Mesendoderm (in vitro differentiated cells): ENCODE measurements at places on chromosomes 2 and 18.
A peak's percentile ranks its signal among the peaks of the same experiment; 100 is the strongest.

GRCh38 chr2:159753797-159754196, 41.5 kb downstream of the MARCHF7 start:
- no peak for DNase-seq

GRCh38 chr18:25392192-25392591, 40.2 kb upstream of the ZNF521 start:
- DNase-seq, result no peak

DNA sequence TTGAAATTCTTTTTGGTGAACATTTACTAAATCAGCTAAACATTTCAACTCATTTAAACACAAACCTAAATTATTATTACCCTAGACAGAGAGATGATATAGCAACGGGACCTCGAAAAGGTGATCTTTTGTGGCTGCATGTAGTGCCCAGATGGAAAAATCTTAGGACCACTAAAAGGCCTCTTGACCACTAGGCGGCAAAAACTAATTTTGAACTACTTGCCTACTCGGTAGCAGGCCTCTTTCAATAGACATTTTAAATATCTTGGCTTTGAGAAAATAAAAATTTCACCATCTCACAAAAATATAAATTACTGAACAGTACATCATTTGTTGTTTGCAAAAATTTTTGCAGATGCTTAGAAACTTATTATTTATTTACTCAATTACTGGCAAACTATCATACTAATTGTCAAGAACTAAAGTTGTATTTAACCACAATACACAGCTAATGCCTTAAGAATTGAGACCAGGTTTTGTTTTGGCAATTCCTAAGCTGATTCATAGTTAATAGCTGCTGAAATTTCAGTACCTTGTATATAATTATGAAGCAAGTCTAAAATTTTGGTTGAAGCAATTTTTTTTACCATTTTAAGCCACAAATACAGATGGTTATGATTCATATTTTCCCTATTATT, 9.4 kb downstream of the COL3A1 start:
- peak; percentile 41 for DNase-seq

GRCh38 chr2:74009577-74009976, 24.9 kb downstream of the TET3 start:
- DNase-seq, result no peak

GRCh38 chr2:150567771-150568301, 80.4 kb upstream of the RND3 start:
- DNase-seq, result no peak

DNA sequence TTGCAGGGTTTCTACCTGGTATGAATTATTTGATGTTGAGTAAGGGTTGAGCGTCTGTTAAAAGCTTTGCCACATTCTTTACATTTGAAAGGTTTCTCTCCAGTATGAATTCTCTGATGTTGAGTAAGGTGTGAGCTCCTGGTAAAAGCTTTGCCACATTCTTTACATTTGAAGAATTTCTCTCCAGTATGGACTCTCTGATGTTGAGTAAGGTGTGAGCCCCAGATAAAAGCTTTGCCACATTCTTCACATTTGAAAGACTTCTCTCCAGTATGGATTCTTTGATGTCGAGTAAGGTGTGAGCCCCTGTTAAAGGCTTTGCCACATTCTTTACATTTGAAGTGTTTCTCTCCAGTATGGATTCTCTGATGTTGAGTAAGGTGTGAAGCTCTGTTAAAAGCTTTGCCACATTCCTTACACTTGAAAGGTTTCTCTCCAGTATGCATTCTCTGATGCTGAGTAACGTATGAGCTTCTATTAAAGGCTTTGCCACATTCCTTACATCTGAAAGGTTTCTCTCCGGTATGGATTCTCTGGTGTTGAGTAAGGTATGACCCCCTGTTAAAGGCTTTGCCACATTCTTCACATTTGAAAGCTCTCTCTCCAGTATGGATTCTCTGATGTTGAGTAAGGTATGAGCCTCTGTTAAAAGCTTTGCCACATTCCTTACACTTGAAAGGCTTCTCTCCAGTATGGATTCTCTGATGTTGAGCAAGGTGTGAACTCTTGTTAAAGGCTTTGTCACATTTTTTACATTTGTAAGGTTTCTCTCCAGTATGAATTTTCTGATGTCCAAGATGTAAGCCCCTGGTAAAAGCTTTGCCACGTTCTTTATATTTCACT, 27.1 kb downstream of the ZNF519 start:
- peak; percentile 80 for DNase-seq

GRCh38 chr2:3827673-3828575, 124.5 kb downstream of the DCDC2C start:
- DNase-seq, result peak; percentile 42

DNA sequence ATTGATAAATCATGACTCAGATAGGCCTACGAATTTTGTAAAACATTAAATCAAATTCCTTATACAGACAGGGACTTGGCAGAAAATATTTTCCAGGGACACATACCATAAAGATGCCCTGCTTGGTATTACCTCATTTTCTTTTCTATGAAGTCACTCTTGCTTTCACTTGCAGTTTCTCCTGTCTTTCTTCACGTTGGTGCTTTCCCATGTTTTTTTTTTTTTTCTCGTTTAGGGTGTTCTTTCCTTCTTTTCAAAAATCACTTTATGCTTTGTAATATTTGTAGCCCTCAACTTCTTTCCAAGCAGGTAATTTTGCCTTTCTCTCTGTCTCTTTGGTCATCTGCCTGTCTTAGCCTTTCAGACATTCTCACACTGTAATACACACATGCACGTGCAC, 40.7 kb downstream of the CDC42EP3 start:
- DNase-seq, result no peak
